ENCODE measurements at places on chromosomes 2 and 18.

GRCh38 chr2:36456227-36457175 is 100.9 kb downstream of the CRIM1 start:
- DNase-seq = no peak

DNA sequence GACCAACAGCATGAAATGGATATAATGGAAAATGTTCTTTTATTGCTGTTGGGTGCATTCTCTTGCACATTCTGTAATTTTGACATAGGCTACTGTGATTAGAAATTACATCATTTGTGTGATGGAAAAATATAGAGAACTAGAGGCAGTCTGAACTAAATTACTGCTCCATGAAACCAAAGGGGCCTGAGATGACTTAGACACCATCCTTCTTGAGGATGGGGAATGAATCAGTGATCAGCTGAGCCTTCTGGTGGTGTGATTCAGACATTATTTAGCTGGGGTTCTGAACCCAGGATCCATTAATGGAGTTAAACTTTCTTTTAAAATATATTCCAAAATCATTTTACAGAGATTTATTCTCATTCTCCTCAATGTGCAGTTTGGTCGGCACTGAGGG is 135.8 kb downstream of the LDLRAD4 start:
- DNase-seq = no peak

- no peak for DNase-seq
Observed at GRCh38 chr2:79005216-79005615, 20.3 kb upstream of the REG3G start.

- no peak for DNase-seq
Observed at GRCh38 chr2:151922845-151923666, 94.8 kb upstream of the ARL5A start.

DNA sequence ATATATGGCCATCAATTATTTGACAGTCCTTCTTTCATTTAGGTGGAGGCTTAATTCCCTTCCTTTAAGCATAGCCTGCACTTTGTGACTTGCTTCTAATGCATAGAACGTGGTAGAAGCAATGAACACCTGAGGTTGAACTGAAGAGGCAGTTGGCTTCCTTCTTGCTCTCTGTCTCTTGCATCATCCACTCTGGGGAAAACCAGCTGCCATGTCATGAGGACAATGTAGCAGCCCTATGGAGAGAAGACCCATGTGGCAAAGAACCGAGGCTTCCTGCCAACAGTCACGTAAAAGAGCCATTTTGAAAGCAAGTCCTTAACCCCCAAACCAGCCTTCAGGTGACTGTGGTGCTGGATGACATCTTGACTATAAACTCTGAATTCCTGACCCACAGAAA is 46.8 kb downstream of the ATOH8 start:
- no peak for DNase-seq

- DNase-seq = no peak
Observed at GRCh38 chr2:221677688-221678087, 105.6 kb upstream of the EPHA4 start.

DNA sequence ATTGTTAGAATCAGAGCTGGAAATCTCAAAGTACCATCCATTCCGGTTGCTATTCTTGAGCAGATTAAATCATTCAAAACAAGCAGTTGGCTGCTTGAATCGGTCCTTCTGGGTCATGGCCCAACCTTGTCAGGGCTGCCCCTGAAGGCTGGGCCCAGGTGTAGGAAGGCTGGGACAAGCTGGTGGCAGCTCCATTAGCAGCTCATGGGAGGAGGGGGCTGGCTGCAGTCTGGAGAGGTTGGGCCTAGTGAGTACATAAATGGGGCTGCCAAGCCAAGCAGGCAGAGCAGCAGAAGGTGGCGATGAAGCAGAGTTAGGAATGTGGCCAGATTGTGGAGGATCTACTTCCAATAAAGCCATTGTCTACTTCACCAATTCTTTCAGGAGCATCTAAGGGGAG is 81.4 kb downstream of the ADCYAP1 start:
- no peak for DNase-seq

DNA sequence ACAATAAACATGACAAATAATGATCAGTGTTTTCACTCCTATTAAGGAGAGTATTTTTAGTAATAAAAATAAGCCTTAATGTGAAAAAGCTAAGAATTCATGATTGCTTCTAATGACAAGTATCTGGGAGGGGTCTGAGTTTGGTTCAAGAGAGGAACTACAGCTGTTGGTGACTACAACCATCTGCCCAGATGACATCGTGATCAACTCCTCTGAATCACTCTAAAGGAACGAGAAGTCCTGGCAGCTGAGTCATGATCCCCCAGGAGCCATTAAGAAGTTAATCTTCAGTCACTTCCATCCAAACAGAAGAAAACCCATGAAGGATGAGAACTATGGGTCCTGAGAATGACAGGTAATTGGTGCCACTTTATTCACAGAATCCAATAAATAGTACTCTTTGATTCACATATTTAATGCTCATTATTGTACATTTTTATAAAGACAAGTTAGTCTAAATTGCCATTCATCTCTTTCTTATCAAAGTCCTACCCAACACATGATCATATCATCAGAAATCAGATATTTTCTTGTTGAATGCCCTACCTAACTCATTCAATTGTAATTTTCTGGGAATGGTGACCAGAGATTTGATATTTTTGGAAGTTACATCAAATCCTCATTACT is 6.8 kb downstream of the TFPI start:
- DNase-seq = no peak

DNA sequence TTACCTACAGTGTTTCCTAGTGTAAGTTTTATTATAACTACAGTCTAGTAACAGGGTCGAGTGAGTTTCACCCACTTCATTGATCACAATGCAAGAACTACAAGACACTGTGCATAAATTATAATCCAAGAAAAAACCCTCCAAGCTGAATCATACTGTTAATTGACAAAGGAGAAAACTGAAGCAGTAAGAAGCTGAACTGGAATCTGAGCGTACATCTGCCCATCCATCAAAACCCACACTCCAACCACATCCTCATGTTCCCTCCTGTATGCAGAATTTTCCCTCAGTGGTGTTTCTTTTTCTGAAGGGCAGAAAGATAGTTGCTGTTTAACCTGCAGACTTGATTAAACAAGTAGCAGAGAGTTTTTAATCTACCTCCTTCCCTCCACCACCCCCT is 49.5 kb upstream of the KIDINS220 start:
- DNase-seq = no peak

DNA sequence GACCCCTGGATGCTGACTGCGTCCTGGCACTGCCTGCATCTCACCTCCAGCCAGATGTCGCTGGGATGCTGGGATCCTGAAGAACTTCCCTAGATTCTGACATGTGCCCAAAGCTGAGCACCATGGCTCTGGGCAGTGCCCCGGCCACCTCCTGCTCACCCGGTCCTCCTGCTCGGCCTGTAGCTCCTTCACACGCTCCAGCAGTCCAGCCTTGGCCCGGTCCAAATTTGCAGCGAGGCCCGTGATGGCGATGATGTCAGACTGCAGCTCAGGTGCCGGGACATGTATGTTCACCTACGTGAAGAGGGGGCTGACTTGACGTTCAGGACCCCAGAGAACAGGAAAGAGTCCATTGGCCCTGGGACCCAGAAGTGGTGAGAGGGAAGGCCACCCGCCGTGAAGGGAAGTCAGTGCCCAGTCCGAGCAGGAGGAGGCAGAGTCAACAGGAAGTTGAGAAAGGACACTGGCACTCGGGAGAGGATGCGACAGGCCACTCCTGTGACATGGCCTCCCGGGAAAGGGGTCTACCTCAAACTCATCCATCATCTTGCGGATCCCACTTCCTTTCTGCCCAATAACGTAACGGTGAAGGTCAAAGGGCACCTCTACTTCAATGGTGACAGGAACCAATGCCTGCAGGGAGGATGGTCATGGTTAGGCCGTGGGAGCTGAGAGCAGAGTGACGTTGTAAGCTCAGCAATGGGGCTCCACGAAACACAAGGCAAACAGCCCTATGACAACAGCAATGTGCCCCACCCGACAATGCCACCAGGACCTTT is 46.7 kb downstream of the ANO7 start:
- DNase-seq = no peak

DNA sequence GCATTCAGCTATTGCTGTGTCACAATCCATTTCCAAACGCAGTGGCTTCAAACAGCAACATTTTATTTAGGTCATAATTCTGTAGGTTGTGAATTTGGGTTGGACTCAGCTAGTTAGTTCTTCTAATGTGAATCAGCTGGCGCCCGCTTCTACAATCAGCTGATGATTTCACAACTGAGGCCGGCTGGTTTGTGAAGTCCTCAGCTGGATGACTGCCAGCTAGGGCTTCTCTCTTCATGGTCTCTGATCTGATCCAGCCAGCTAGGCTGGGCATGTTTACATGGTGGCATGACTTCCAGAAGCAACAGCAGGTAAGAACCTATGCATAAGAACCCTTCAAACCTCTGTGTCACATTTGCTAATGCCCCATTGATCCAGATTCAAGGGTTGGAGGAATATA is 172.0 kb downstream of the SLC4A10 start:
- DNase-seq = no peak

GRCh38 chr2:99504844-99505584 is 15.2 kb upstream of the REV1 start:
- DNase-seq = no peak

GRCh38 chr18:29711932-29712331 is 1330.6 kb downstream of the DSC3 start:
- no peak for DNase-seq

GRCh38 chr2:84905181-84906107 is at the start of gene TMSB10:
Gene TMSB10 (plus strand): TSS chr2:84905656.
- DNase-seq = peak; percentile 86

DNA sequence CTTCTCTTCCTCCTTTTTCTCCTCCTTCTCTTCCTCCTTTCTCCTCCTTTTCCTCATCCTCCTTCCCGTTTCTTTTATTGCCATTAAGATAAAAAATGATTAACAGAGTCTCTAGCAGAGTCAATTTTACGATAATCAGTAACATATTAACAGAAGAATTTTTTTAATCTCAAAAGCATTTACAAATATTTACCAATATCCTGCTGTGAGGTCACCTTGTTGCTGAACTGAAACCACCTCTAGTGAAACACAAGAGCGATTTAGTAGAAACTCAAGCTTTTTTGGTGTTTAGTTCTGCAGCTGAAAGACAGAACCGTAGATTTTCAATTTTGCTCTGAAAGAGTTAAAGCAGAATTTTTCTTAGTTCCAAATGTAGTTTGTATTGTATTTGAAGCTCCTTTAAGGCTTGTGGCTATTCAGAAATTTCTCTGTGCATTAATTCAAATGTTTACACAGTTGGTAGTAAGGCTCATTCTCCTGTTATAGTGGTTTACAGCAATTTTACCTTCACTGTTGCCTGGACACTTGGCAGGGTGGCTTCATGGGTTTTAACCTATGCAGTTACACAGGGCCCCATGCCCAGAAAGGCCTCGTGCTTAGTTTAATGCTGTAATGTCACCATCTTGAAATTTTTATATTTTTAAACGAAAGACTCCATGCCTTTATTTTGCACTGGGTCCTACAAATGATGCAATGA is 1106.6 kb upstream of the FAM98A start:
- no peak for DNase-seq

DNA sequence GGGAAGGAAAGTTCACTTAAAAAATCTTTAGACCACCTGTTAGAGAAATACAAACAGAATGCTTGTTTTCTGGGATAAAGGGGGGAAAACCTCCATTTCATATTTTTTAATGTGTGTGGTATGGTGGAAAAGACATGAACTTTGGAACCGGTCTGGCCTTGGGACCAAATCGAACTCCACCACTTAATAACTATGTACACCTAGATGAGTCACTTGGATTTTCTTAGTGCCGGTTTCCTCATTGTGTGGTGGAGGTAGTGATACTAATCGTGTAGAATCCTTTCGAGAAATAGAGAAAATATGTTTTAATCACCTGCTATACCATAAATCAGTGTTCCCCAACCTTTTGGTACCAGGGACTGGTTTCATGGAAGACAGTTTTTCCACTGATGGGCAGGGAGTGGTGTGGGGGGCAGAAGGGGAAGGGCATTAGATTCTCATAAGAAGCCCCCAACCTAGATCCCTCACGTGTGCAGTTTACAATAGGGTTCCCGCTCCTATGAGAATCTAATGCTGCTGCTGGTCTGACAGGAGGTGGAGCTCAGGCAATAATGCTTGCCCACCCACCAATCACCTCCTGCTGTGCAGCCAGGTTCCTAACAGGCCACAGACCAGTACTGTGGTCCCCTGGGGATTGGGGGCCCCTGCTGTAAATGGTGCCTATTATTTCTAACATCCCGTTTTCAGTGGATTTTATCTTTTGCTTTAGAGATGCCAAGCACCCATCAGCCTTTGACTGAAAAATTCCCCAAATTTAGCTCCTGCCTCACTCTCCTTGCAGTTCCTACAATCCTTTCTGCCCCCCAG is 308.8 kb downstream of the PRKCE start:
- DNase-seq = no peak

DNA sequence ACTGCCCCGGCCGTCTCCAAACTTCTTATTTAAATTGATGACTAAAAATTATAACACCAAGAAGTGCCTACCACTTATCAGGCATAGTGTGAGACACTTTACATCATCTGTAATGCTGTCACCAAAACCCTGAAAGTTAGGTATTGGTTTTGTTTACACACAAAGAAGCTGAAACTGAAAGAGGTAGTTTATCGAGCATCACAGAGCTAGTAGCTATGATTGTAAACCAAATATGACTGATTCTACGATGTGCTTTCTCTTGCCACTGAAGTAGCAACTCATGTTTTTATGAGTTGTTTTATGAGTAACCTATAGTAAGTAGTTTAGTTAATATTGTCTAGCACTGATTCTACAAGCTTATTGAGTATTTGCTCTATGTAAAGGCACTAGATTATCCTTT is 31.5 kb downstream of the DYNC1I2 start:
- no peak for DNase-seq

DNA sequence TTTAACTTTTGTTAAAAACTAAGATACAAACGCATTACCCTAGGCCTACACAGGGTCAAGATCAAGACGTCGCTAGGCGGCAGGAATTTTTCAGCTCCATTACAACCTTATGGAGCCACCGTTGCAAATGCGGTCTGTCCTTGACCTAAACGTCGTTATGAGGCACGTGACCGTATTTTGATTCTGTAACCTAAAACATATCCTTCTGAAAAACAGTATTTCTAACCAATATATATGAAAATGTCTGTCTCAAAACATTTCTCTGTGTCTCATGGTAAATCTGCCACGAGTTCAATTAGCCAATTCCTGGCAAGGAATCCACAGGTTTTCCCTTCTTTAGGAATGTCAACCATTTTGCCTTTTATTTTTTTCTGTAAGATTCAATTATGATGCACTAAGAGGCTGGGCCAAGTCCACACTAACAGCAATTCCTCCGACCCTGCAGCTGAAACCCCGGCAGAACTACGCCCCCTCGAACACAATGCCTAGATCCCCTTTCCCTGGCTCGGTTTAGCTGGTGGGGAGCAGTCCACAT is 1.7 kb downstream of the RTN4 start:
- no peak for DNase-seq
